ENCODE measurements at places on chromosomes 5 and 9.
A peak's percentile ranks its signal among the peaks of the same experiment; 100 is the strongest.

DNA sequence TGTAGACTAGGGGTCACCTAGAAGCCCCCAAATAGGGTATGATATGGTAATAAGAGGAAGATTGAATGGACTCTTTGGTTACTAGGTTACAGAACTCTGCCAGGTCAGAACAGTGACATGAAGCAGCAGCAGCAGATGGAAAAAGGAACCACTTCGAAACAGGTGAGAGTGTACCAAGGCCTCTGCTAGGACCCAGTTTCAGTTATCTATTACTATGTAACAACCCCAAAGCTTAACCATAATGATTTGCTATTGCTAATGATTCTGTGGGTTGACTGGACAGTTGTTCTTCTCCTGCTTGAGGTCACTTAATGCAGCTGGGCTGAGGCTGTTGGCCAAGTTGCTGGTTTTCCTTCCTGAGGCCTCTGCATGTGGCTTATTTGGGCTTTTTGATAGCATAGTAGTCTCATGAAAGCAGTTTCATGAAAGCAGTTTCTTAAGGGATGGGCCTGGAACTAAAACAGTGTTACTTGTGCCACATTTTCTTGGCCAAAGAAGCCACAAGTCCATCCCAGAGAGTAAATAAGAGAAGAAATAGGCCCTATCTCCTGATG lies 17.6 kb downstream of the C9orf43 start:
- no peak for DNase-seq

GRCh38 chr5:103511554-103511885 lies 51.1 kb downstream of the NUDT12 start:
- no peak for DNase-seq

DNA sequence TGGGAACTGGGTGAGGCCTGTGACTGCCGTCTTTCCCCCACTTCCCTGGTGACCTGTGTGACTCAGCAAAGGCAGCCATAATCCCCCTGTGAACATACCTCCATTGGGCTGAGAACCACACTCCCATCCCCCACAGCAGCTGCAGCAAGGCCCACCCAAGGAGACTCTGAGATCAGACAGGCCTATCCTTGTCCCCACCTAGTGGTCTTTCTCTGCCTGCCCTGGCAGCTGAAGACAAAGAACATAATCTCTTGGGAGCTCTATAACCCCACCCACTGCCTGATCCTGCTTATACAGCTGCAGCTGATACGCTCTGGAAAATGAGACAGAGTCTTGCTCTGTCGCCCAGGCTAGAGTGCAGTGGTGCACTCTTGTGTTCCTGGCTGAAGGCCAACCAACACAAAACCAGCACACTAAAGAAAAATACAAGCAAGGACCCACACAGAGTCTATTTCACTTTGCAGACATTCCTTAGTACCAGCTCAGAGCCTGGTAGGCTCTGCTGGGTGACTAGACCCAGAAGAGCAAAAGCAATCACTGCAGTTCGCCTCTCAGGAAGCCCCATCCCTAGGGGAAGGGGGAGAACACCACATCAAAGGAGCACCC lies 106.7 kb downstream of the MCTP1 start:
- DNase-seq = no peak

- peak; percentile 57 for DNase-seq
Measured at GRCh38 chr9:6566409-6567139, 79.0 kb downstream of the GLDC start.

DNA sequence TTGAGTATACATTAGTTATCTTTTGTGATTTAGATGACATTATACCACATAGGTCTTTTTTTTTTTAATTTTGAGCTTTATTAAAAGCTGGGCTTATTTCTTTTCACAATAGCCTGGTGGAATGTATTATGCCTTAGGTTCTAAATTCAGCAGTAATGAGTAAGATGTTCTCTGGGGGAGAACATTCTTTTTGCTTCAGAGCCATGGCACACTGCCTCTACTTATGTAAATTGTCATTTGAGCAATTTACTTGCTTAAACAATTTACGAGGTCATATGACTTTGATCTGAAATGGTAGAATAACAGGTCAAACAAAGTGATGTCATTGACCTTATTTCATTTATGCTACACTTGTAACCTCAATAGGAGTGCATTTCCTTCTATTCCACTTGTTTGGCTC lies 154.2 kb downstream of the FOCAD start:
- no peak for DNase-seq

GRCh38 chr9:117030254-117030768 lies 343.2 kb downstream of the TRIM32 start:
- DNase-seq = no peak

DNA sequence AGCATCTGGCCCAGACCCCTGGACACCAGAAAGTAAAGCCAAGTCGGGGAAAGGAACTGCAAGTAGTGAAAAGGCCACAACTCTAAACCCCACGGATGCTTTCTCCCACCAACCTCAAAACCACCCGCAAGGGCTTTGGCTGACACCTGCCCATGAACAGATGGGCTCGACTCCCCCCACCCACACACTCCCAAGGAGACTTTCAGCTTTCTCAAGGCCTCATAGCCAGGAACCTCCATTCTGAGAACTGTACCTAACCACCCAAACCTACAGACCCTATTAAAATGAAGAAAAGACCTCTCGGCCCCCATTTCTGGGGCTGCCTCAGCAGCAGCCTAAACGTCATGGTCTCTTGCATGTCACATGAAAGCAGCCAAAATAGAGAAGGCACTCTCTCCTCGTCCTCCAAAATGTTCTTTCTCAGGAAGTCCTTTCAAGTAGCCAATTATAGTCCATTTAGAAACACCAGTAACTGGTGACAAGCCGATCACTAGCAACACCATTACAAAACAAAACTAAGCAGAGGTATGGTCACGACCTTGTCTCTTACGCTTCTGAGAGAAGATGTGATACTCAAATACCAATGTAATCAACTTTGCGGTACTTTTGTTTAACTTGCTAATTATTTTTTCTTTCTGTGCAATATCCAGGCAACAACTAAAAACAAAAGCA lies 2.9 kb downstream of the B4GALT1 start:
- no peak for DNase-seq

DNA sequence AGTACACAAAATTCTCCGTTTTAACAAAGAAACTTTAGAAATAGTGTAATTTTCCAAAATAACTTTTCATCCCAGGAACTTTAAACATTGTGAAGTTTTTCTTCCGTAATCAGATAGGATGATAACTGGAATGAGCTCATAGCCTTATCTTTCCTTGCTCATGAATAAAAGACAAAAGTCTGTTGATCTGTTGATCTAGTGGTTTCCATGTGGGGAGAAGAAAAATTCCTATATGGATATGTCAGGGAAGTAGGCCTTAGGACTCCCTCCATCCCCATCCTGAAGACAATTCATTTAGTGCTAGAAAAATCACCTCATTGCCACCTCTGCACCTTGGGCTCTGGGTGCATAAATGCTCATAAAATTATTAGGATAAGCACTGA lies 266.6 kb downstream of the SMARCA2 start:
- no peak for DNase-seq

- DNase-seq = no peak
Measured at GRCh38 chr9:38298503-38298902, 94.0 kb upstream of the ALDH1B1 start.

GRCh38 chr5:7644723-7645122 lies 206.2 kb downstream of the CFAP90 start:
- DNase-seq = no peak

GRCh38 chr5:68456756-68457217 lies 241.2 kb downstream of the PIK3R1 start:
- DNase-seq = no peak

Measured in SIG-M5 (cell line).